ENCODE measurements at places on chromosomes 12 and 14. TPM values are rescaled to one million over a fixed set of nuclear protein-coding genes. Genes with fewer than 3 reads are reported as not detected.
A peak's percentile ranks its signal among the peaks of the same experiment; 100 is the strongest.

DNA sequence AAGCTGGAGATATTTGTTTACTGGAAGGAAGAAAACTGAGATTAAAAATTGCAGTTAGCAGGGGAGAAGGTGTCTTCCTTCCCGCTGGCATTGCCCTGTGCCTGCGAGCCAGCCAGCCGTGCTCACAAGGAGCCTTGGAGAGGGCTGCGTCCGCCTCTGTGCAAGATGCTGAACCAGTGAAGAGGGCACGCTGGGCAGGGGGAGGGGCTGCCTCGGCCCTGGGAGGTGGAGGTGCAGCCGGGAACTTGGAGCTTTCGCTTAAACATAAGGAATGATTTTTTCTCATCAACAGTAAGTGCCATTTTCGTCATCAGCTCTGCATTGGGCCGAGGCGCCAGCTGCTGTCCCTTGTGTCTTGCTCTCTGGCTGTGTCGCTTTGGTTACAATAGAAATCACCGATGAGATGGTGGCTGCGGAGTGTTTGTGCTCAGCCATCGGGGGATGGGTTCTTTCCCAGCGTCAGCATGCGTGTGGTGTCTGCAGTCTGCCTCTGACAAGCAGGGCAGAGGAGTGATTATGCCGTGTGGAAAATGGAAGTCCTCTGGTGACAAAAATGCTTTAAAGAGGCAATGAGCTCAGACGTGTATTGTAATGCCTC is 97.3 kb downstream of the ESR2 start:
- peaks cover 2% of the 10 kb centered on the region for H3K27me3 ChIP-seq
- no peaks in the 10 kb centered on the region for H3K36me3 ChIP-seq
- H3K4me3 ChIP-seq, result peak overlapping the region; percentile 91
- peak; percentile 7 for DNase-seq
- peak overlapping the region; percentile 78 for H3K27ac ChIP-seq

DNA sequence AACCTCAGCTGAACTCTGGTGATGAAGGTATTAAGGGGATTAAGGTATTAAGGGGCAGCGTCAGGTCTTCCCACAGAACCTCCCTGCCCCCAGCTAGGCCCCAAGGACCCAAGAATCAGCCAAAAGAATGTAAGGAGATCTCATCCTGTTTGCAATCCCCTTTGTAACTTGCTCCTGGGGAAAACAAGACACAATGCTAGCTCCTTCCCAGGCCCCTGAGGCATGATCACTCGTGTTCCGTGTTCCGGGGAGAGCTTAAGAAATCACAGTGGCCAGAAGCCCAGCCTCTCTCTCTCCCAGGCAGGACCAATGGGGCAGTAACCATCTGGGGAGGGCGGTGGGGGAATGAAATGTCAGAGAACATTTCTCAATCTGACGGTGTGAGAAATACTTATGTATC is 33.2 kb downstream of the PIGH start:
- no peaks in the 10 kb centered on the region for H3K36me3 ChIP-seq
- peaks cover 7% of the 10 kb centered on the region for H3K4me1 ChIP-seq
- DNase-seq, result no peak
- no peak overlapping the region for H3K27ac ChIP-seq
- H3K27me3 ChIP-seq, result peaks cover 17% of the 10 kb centered on the region

DNA sequence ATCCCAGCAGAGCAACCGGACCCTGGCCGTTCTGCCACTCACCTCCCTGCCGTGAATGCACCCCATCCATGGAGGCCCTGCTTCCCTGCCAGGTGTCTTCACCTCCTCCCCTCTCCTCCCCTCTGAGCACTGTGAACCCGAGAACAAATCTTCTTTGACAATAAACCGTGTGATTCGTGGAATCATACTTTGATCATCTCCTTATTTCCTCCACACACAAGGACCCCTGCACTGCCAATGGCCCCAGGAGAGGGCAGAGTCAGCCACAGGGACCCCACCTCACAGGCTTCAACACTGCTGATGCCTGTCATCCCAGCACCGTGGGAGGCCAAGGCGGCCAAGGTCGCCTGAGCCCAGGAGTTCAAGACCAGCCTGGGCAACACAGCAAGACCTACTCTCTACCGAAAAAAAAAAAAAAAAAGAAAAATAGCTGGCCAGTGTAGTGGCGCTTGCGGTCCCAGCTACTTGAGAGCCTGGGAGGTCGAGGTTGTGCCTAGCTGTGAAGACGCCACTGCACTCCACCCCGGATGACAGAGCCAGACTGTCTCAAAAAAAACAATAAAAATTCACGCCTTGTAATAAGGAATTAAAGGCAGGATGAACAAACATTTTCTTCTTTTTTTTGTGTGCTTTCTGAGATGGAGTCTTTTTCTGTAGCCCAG is 1.1 kb downstream of the XRCC3 start:
- H3K4me1 ChIP-seq, result peaks cover 30% of the 10 kb centered on the region
- peak overlapping the region; percentile 67 for H3K27ac ChIP-seq
- no peak for DNase-seq
- H3K36me3 ChIP-seq, result peaks cover 24% of the 10 kb centered on the region

DNA sequence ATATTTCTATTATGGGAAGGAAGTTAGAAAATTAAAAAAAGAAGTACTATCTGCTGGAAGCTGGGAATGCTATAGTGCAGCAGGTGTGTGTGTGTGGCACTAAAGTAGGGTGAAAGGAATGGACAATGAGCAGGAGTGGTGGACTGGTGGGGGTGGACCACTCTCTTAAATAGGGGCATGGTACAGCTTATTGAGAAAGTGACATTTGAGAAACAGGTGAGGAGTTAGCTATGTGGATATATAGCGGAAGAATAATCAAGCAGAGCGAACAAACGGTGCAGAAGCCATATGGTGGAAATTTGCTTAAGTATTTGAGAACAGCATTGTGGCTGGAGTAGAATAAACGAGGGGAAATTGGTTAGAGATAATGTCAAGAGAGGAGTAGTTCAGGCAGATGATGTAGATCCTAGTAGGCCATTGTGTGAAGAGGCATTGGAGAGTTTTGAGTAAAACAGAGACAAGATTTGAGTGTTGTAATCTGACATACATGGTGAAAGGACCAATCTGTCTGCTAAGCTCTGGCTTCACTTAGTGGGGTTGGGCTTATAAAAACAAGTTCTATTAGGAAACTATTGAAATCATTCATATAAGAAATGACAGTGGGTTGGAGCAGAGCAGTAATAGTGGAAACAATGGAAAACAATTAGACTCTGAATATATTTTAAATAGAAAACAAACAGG is 149.2 kb upstream of the SYT10 start:
- DNase-seq, result no peak
- H3K4me1 ChIP-seq, result no peaks in the 10 kb centered on the region
- H3K27me3 ChIP-seq, result no peaks in the 10 kb centered on the region
- H3K27ac ChIP-seq, result no peak overlapping the region
- no peak overlapping the region for H3K4me3 ChIP-seq

DNA sequence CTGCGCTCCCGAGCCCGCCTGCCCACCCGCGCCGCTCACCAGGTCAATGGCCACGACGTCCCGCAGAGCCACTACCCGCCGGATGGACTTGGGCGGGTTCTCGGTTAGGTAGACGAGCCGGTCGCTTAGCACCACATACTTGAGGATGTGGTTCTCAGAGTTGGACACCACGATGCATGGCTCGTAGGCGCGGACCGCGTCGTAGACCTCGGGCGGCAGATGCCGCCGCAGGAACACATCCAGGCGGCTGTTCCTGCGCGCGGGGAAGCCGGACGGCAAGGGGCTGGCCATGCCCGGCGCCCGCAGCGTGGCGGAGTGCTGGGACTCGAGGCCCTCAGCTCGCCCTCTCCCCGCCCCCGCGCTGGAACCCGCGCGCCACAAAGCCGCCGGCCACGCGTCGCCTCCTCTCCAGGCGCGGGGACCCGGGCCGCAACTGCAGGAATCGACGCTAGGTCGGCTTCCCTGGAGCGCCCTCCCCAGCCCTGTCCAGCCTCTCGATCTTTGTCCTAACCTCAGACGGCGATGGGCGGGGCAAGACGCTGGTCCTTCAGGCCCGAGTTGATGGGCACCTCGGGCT is at the start of gene C12orf56:
TSS of gene C12orf56 (minus strand) at position 484 of the 577 bp plus-strand sequence. CDS start at position 291, 193 bp downstream.
- DNase-seq, result no peak
- no peak within 1 kb of the TSS for H3K27ac ChIP-seq
- peak within 1 kb of the TSS; percentile 81 for H3K4me3 ChIP-seq
- H3K27me3 ChIP-seq, result peaks cover 2% of the 10 kb centered on the region
- H3K36me3 ChIP-seq, result no peaks in the 10 kb centered on the region

The KRT75 gene
- total RNA-seq, result not detected
